ENCODE measurements at places on chromosomes 11 and 22.
A peak's percentile ranks its signal among the peaks of the same experiment; 100 is the strongest.

DNA sequence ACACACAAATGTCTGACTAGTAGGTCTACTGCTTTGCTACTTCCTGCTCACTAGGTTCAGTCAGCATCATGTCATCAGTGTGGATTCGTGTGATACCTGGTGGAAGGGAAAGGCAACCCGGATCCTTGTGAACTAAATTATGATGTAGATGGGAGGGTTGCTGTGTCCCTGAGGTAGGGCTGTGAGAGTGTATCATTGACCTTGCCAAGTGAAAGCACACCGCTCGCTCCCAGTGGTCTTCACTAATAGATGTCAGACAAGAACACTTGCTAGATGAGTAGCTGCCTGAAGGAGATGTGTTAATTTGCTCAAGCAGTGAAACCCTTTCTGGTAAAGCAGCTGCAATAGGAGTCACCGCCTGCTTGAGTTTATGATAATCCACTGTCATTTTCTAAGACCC lies 119.4 kb downstream of the WNT7B start:
- no peak for DNase-seq

- no peak for DNase-seq
Observed at GRCh38 chr11:439315-440064, 2.3 kb downstream of the ANO9 start.

GRCh38 chr11:126026579-126026978 lies 36.1 kb downstream of the CDON start:
- no peak for DNase-seq

DNA sequence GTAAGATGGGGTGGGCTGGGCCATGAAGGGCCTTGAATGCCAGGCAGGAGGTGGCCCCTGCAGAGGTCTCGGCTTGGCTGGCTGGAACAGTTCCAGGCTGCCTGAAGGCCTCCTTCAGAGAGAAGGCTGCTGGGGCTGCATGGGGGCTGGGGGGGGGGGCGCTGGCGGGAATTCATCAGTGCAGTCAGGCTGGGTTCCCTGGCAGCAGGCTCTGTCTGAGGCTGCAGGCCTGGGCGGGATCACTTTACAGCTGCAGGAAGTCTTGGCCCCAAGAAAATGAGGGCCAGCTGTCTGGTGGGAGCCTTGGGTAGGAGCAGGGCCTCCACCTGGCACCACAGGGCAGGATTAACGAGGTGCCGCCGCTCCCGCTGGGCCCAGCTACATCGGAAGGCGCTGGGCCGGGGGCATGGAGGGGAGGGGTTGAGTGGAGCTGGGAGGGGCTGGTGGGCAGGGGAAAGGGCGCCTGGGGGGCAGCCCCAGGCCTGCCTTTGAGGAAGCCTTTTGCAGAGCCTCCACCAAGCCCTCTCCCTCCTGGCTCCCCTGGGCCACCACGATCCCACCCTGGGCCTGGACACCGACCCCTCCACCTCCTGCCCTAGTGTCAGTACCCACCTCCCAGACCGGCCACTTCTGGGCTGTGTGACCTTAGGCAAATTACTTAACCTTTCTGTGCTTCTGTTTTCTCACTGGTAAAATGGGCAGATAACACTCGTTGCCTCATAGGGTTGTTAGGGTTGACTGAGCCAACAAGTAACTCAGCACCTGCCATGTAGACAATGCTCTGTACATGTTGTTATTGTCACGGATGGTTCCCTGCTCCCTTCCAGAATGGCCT lies 31.0 kb upstream of the HMOX1 start:
- DNase-seq: no peak

- no peak for DNase-seq
Observed at GRCh38 chr11:83483808-83484207, 197.6 kb upstream of the CCDC90B start.

- no peak for DNase-seq
Observed at GRCh38 chr11:126592496-126593410, 237.3 kb downstream of the ST3GAL4 start.

GRCh38 chr11:119706887-119707286 lies 22.1 kb downstream of the NECTIN1 start:
- DNase-seq: no peak

- no peak for DNase-seq
Observed at GRCh38 chr11:468036-468435, 18.0 kb downstream of the PTDSS2 start.

DNA sequence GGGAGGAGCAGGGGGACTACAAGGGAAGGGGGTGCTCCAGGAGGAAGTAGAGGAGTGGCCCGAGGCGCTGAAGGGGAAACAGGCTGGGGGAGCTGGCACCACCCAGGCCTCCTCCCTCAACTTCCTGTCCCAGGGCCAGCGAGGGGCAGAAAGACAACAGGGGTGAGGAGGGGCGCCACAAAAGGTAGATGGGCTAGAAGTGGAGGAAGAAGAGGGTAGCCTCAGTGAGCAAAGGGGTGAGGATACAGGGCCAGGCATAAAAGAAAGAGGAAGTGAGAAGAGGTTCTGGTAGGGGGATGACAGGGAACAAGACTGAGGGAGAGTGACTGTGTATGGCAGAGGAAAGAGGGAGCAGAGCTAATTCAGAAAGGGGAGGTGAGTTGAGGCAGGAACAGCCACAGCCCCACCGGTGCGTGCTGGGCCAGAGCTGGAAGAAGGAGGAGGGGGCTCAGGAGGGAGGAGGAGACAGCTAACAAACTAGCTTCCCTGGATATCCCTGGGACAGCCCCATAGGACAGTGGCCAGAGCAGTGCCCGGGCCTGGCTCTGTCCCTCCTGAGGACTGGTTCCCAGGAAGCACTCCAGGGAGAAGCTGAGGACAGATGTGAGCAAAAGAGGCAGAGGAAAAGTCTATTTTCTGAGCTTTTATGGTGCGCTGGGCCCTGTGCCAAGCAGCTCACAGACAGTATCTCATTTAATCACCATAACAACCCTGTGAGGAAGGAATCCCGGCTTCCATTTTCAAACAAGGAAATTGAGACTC lies 8.5 kb downstream of the DCHS1 start:
- DNase-seq: no peak

DNA sequence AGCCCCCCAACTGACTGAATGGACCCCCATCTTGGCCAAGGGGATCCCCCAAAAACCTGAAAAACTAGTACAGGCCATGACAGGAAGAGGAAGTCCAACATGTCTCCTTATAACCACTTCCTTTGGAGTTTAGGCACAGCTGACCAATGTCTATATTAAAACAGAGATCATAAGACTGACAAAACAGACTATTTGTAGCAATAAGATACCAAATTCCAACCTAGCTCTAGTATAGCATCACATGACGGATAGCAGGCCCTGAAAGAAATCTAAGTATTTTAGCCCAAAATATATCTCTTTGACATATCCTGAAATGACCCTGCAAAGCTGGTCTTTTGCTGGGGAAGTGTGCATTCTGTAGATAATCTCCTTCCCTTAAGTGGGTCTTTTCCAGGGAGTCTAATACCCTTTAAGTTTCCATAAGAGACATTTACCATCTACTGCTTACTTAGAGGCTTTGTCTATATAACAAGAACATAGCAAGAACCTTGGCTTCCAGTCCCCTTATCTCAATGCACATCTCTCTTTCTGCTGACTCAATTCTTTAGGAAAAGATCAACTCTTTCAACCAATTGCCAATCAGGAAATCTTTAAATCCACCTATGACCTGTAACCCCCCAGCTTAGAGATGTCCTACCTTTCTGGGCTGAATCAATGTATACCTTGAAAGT lies 34.9 kb upstream of the ACER3 start:
- peak; percentile 22 for DNase-seq

DNA sequence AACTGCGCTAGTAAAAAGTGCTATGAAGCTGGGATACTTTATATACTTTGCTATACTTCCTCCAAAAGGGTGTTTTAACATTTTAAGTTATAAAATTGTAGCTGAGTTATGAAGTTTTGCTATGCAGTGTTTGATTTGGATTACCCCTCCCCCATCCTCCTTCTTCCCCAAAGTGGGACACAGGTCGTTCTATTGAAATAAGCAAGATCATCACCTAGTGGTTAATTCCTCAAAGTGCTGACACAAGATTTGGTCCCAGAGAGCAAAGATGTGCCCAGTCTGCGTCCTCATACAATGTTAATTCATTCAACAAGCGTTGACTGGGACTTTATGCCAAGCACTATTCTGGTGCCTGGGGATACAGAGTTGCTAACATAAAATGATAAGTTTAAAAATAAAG lies 78.5 kb downstream of the SPON1 start:
- DNase-seq: no peak

GRCh38 chr11:27064086-27064485 lies 23.5 kb downstream of the BBOX1 start:
- DNase-seq: no peak

DNA sequence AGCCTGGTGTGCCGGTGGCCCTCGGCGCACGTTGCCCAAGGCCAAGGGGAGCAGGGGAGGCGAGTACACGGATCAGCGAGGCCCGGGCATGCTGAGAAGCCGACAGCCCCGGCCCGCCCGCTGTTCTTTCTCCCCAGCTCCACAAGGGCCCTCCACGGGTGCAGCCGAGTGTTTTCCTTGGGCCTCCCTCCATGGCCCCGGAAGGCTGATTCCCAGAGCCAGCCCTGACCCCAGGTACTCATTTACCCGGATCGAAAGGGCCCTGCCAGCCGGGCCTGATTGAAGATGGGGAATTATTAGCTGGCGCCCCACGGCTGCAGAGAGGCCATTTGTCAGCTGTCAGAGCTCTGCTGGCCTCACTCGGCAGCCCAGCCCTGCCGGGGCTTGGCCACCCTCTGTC lies 53.1 kb downstream of the WNT7B start:
- DNase-seq: no peak

GRCh38 chr11:70467201-70468085 lies 69.1 kb downstream of the CTTN start:
- DNase-seq: peak; percentile 76

GRCh38 chr22:50469377-50470305 lies 5.2 kb downstream of the SBF1 start:
- DNase-seq: peak; percentile 44

DNA sequence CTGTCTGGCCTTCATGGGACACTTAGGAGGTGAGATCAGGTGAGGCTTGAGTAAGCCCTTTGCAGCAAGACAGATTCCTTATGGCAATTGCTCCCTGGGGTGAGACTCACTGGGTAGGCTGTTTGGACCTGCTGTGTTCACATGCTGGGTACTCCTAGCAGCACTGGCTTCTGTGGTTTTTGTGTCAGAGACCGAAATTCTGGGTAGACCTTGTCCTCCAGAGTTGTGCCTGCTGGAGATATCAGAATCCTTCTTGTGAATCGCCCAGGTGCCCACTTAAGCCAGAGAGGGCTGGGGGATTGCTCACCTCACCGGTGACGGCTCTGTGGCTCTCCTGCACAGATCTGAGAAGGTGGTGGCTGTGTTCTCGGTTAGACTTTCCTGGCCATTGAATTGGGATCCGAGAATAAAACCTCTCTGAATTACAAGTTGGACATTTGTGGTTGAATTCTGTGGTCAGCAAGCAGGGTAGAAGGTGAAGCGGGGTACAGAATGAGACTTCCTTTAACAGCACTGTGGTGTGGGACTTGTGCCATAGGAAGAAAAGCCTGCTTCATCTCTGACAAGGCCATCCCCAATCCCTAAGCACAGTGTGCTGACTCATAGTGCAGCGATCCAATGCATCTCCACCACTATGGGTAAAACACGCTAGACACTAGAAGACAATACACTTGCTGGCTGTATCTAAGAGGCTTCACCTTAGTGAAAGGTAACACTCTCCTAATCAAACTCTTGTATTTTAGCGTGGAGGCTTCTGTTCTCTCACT lies 52.5 kb upstream of the TTC12 start:
- no peak for DNase-seq

GRCh38 chr11:119030029-119030328 lies 698 bp downstream of the SLC37A4 start:
- no peak for DNase-seq

- DNase-seq: peak; percentile 64
Observed at GRCh38 chr22:49724893-49725489, 102.7 kb downstream of the BRD1 start.

GRCh38 chr11:24400059-24400665 lies 96.7 kb upstream of the LUZP2 start:
- no peak for DNase-seq

All from erythroblast (primary cell).